ENCODE measurements at places on chromosomes 12 and 14.

- DNase-seq = no peak
These were observed 70.5 kb downstream of the TRIM9 start for GRCh38 chr14:51024377-51024776.

DNA sequence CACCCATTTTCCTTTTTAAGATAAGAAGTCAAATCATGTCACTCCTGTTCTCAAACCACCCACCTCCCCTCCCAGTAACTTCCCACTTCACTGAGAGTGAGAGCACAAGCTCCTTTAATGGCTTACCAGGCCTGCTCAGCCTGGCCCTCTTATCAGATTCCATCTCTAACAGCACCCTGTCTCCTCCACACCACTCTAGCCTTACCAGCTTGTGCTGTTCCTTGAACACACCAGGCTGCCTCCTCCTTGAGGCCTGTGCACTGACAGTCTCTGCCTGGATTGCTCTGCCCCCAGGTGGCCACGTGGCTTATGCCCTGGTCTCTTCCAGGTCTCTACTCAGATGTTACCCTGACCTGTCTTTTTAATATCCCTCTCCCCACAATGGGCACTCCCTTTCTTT is 40.1 kb upstream of the EVL start:
- DNase-seq = no peak

DNA sequence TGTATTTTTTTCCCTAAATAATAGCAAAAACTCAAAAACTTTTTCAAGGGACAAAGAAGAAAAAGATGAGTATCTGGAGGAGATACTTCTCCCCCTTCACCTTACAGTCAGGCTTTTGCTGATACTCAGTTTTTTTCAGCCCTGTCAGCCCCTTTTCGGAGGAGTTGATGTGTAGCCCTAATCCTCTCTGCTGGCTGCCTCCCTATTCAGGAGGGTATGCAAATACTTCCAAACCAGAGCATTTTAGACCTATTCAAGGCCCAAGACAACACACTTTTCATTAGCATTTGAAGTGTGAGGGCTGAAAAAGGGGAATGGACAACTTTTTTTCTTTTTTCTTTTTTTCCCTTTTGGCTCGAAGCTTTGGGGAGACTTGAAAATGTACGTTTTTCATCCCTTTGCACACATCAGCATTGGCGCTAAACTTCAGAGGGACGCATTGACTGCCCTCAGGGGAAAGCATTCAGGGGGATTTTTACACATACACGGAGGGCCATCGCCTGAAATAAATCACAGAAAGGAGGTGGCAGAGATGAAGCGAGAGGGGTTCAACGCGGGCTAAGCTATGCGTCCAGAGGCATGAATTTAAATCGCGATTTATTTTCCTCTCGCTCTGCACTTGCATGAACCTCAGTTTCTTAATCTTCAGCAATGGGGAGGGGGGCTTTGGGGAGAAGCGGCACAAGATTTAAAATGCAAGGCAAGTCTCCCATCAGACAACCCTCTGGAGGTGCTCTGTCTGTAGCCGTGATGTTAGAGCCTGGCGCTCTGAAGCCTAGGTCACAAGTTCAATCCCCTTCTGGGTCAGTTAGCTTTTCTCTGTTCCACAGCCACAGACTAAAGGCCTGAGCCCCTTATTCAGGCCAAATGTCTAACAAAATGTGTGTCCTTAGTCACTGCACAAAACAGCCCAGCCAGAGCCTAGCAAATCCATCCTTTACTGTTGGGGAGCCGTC is 86.3 kb downstream of the ASCL1 start:
- no peak for DNase-seq

DNA sequence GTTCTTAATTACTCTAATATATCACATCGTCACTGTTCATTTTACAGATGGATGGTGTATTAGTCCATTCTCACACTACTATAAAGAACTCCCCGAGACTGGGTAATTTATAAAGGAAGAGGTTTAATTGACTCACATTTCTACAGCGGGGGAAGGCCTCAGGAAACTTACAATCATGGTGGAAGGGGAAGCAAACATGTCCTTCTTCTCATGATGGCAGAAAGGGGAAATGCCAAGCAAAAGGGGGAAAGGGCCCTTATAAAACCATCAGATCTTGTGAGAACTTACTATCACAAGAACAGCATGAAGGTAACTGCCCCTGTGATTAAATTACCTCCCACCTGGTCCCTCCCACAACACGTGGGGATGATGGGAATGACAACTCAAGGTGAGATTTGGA is 6.5 kb downstream of the TMBIM4 start:
- DNase-seq = no peak

DNA sequence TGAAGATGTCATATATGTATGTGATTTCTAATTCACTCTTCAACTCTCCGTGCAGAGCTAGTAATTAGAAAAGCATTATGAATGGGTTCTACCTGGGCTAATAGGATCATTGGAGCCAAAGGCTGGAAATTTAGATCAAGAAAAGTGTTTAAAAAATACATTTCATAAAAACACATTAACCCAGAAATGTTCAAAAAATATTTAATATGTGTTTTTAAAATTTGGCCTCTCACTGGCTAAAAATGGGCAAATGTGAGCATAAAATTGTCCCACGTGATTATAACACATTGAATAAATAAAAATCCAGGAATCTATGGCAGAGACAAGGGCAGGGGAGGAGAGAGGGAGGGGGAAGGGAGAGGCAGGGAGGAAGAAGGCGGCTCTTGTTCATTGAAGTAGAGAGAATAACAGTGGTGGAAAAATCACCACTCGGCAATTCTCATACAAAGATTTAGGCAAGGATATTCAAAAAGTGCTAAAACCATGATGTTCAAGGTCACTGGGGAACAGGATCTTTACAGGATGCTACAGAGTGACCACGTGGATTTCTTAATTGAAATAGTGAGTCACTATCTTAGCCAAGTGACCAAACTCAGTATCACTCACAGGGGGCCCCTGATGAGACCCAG is 38.8 kb downstream of the FBXO21 start:
- DNase-seq = no peak

GRCh38 chr12:88035907-88036289 is 6.7 kb upstream of the C12orf50 start:
- no peak for DNase-seq

DNA sequence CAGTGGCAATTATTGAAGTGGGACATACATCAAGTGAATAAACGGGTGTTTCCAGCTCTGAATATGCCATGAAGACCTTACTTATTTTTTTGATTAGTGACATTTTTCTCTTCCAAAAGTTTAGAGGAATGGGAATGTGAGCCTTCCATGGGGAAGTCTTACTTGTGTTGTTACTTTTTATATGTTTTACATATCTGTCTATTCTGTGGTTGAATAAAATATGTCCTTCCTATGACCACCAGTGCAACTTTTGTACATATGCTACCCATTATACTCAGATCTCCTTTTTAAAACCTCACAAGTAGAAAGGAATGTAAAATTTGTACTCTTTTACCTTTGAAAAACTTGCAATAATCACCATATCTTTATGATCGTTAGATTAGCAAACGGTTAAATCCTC is 132.7 kb downstream of the MSRB3 start:
- no peak for DNase-seq

GRCh38 chr14:104680806-104681688 is 8.4 kb upstream of the INF2 start:
- DNase-seq = no peak

DNA sequence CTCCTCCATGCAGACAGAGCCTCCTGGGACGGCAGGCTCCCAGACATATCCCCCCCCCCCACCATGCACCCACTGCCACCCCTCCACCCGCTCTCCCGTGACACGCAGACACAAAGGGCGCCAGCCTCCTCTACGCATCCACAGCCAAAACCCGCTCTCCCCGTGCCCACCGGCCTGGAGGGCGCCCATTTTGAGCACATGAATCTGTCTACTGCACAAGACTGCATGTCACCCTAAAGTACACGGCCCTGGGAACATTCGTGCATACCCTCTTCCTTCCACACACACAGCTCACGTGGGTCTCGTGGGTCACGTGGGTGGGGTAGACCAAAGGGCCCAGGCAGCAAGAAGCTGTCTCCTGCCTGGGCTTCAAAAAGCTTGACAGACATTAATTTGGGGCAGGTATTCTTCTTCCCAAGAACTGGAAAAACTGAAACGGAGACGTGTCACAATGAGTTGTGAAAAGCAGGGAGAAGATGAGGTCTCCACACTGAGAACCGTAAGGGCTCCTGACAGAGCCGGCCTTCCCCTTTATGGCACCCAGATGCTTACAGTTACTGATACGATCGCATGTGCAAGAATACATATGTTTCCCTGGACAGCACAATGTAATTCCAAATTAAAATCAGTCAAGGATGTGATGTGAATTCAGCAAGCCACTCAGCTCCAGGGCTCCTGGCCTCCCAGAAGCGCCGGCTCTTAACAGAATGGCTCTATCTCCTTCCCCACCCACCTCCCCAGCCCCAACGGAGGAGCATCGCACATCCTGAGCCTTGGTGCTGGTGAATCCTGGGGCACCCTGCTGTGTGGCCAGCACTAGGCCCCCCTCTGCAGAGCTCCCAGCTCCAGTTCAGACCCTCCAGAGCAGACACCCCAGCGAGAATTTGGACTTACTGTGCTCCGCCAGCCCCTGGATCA is 1.9 kb downstream of the TGFB3 start:
- DNase-seq = no peak

DNA sequence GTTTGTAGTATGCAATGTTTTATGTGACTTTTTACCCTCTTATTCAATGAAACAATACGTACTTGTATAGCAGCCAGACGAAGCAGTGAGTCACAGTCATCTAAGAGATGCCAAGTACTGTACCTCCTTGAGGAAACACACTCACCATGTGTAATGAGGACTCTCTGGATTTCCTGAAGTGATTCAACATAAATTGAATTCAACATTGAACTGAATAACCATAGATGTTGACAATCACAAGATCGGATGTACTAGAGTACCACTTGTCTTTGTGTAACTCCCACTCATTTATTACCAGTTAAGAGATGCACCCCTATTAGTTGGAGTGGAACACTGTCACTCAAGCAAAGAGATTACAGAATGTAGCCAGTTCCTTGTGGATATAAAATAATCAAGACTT is 175.2 kb upstream of the HMGA2 start:
- DNase-seq = peak; percentile 92

- DNase-seq = no peak
These were observed 28.8 kb downstream of the CCDC92 start for GRCh38 chr12:123943816-123944215.

DNA sequence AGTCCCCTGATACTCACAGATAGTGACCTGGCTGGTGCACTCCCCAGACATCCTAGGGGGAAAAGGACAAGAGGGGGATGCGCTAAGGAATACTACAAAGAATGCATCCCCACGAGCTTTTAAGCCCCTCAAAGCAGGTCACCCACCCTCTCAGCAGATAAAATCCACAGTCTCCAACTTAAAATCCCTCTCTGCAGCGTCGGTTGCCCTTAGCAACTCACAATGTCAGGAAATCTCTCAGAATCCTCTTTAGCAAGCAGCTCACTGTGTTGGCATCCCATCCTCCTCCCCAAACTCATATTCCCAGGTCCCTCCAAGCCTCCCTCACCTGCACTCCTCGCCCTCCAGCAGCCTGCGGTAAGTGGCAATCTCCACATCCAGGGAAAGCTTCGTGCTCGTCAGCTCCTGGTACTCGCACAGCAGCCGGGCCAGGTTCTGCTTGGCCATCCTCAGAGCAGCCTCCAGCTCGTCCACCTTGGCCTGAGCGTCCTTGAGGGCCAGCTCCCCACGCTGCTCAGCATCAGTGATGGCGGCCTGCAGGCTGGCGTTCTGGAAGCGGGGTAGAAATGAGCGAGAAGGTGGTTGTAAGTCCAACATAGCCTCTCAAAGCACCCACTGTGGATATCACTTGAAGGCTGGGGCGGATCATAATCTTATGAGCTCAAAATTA is 5.5 kb upstream of the KRT79 start:
- DNase-seq = no peak

DNA sequence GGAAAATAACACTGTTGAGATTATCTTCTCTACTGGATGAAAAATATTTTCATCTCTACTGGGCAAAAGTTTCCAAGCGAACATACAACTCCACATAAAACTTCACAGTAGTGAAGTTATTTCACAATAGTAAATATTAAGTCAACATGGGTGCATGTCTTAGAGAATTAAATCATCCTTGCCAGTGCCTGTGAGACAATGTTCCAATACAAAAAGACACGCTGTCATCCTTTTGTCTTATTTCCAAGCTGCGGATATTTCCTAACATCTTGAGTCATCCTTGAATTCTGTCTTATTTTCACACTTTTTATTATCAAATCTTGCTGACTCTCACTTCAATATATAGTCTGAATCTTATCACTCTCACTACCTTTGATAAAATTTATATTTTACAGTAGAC is 142.9 kb upstream of the KITLG start:
- no peak for DNase-seq

DNA sequence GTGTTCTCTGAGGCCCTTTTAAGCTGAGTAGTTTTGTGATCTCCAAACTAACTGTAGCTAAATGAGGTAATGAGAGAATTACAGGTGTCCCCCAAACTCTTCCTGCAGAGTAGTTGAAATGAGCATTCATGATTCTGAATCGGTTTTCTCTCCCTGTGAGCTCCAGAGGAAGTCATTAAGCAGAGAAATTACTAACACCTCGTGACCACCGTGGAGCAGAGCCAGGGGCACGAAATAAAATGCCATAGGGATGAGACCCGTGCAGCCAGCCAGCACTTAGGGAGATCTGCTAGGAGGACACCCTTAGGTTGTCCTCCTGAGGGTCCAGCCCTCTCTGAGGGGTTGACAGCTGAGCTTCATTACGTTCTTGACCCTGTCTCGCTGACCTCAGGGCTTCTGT is 79.5 kb downstream of the SLC25A47 start:
- no peak for DNase-seq

- no peak for DNase-seq
These were observed 4.2 kb downstream of the LPAR5 start for GRCh38 chr12:6631549-6631961.

GRCh38 chr12:132948146-132949066 is 7.7 kb downstream of the ZNF605 start:
- no peak for DNase-seq

DNA sequence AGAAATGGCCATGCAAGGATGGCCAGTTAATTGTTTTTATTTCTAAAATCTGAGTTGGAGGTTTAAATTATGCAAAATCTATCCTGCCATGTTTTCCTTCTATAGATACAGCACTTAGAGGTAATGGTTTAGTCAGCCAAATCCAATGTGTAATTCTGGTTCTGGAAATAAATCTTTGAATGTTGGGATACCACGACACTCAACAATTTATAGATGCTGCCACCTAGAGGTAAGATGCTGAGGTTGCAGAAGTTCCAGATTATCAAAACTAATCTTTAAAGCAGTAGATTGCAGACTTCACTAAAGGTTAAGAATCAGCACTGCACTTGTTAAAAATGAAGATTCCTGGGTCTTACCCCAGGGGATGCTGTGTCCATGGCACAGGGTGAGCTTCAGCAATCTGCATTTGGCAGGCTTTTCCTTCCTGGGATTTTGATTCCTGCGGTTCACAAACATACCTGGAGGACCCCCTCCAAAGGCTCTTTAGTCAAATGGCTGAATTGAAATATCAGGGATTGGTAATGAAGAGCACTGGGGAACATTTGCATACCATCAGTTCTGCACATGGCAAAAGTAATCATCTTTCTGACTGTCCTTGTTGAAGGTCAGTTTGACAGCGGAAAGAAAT is 53.4 kb upstream of the ANO4 start:
- DNase-seq = no peak

GRCh38 chr12:4589941-4590340 is 27.9 kb downstream of the DYRK4 start:
- DNase-seq = no peak

GRCh38 chr14:91333650-91334039 is 84.0 kb downstream of the CCDC88C start:
- no peak for DNase-seq

- no peak for DNase-seq
These were observed 1299.9 kb downstream of the FSCB start for GRCh38 chr14:43207189-43207588.

All from BJ (cell line).